Spleen (tissue), 13 donors: ENCODE measurements at places on chromosomes 13 and 19. TPM values are rescaled to one million over a fixed set of nuclear protein-coding genes. Genes with fewer than 3 reads are reported as not detected.
A peak's percentile ranks its signal among the peaks of the same experiment; 100 is the strongest.

Gene FAM83E
- not detected for total RNA-seq

Gene NANOS3
- total RNA-seq, result not detected

DNA sequence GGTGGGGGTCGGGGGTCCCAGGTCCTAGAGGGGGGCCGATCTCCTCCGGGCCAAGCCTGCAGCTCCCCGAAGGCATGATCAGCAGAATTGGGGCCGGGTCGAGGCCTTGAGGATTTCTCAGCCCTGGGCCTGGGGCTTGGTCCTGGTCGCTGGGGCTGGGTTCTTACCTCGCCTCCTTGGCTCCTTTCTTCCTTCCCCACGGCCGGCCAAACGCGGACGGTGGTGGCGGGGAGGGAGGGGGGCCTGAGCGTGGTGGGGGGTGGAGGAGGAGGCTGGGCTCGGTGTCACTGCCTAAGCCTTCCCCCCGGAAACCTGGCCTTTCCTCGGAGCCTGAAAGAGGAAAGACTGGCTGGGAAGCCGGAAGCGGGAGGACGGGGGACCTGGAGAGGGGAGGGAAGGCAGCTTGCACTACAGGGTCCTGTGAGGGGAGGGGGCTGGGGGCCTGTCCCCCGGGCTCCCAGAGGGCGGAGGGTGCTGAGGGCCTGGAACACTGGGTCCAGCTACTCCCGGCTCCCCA, at the start of gene ZNF579:
TSS of gene ZNF579 (minus strand) at position 221 of the 517 bp plus-strand sequence. CDS start 1,209 bp downstream, outside the sequence.
- peak within 1 kb of the TSS; percentile 62 for H3K4me3 ChIP-seq
- DNase-seq, result peak; percentile 89
- H3K4me1 ChIP-seq, result peaks cover 33% of the 10 kb centered on the region
- H3K36me3 ChIP-seq, result peaks cover 28% of the 10 kb centered on the region

GRCh38 chr19:13398780-13399726, 107.2 kb downstream of the CACNA1A start:
- no peaks in the 10 kb centered on the region for H3K36me3 ChIP-seq
- no peak overlapping the region for H3K27ac ChIP-seq
- no peaks in the 10 kb centered on the region for H3K4me1 ChIP-seq
- no peak overlapping the region for H3K4me3 ChIP-seq
- peaks cover 25% of the 10 kb centered on the region for H3K27me3 ChIP-seq

DNA sequence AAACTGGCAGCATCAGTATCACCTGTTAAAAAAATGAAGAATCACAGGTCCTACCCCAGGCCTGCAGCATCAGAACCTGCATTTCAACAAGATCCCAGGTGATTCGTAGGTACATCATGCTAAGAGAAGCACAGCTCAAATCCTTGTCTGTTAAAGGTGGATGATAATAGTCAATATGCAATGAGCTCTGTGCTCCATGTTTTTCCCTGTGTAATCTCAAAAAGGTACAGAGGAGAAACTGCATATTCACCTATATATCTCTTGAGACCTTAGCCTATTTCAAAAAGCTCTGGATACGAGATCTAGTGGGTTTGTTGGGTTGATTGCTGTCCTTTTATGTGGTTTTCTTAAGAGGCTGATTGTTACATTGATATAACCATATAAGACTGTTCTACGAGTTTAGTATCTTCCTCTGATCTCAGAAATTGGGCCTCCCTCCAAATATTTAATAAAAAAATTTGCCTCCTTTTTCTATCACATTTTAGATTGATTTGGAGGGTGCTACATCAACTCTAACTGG, 148.9 kb downstream of the DCT start:
- H3K4me1 ChIP-seq, result peaks cover 38% of the 10 kb centered on the region
- H3K36me3 ChIP-seq, result no peaks in the 10 kb centered on the region
- no peak overlapping the region for H3K27ac ChIP-seq

GRCh38 chr19:40355975-40356680, 7.6 kb downstream of the PLD3 start:
- DNase-seq, result peak; percentile 21
- no peak overlapping the region for H3K4me3 ChIP-seq
- H3K27ac ChIP-seq, result no peak overlapping the region
- no peaks in the 10 kb centered on the region for H3K27me3 ChIP-seq

Gene PRSS57
- total RNA-seq, result 2.5 TPM

- no peak overlapping the region for H3K27ac ChIP-seq
- DNase-seq, result no peak
- H3K4me3 ChIP-seq, result no peak overlapping the region
- no peaks in the 10 kb centered on the region for H3K36me3 ChIP-seq
- no peaks in the 10 kb centered on the region for H3K4me1 ChIP-seq
- H3K27me3 ChIP-seq, result no peaks in the 10 kb centered on the region
Observed at GRCh38 chr13:66859934-66860877, 369.9 kb downstream of the PCDH9 start.

DNA sequence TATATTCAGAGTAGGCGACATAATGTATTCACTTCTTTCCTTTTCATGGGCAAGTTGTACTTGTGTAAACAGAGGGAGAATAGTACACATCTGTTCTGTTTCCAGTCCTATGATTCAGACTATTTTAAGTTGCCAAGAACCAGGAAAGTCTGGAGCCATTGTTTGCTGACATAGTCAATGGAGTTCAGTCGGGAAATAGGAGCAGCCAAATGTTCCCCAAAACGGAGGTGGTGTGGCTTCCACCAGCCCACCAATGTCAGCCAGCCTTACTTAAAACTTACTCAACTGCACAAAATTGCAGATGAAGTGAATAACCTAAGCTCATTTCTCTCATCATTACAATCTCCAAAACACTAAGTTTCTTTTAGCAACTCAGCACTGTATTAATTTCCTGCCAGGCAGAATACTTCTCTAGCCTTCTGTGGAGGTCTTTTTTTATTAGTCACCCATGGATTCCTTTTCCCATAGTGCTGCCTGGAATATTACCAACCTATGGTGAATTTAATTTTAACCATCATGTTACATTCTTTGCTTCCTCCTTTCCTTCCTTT, 22.3 kb upstream of the CSNK1A1L start:
- H3K4me3 ChIP-seq, result no peak overlapping the region
- H3K27me3 ChIP-seq, result no peaks in the 10 kb centered on the region
- H3K36me3 ChIP-seq, result no peaks in the 10 kb centered on the region
- H3K27ac ChIP-seq, result no peak overlapping the region

DNA sequence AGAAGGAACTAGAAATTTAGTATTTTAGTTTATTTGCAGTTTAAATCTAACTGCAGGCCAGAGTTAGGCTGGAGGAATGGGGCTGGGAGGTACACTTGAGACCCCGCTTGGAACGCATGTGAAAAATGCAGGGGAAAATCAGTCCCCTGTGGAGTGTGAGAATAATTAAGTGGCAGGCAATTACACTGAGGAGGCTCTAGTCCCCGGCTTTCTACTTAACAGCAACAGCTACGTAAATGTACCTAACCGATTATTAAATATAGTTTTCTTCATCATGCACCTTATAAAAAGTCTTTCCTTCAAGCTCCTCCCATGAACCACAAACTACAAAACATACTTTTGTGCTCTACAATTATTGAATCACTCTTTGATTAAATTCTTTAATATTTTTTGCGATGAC, 804 bp downstream of the ZNF708 start:
- no peaks in the 10 kb centered on the region for H3K27me3 ChIP-seq
- peaks cover 37% of the 10 kb centered on the region for H3K36me3 ChIP-seq
- no peak for DNase-seq
- peaks cover 11% of the 10 kb centered on the region for H3K4me1 ChIP-seq

Gene ESD
- 61.5 TPM for total RNA-seq

Gene KLK4
- not detected for total RNA-seq

Gene GNG7
- total RNA-seq, result 19.4 TPM

Gene ZNF565
- total RNA-seq, result 4.4 TPM

DNA sequence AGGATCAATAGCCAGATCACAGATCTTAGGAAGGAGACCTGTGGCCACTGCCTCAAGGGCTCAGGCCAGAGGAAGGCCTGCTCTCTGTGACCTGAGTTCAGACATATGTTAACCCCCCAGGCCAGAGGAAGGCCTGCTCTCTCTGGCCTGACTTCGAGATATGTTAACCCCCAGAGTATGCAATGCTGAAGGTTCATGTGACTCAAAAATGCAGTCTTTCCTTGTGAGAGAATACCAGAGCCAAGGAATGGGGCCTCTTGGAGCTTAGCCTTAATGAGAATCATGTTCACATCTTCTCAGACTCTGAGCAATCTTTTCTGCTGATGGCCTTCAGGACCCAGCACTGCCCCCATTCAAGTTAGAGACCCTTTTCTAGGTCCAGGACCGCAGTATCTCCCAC, 36.7 kb downstream of the MBNL2 start:
- H3K36me3 ChIP-seq, result no peaks in the 10 kb centered on the region
- peaks cover 14% of the 10 kb centered on the region for H3K4me1 ChIP-seq
- DNase-seq, result no peak
- no peak overlapping the region for H3K27ac ChIP-seq
- no peaks in the 10 kb centered on the region for H3K27me3 ChIP-seq

Gene TBCB
- total RNA-seq, result 120 TPM

DNA sequence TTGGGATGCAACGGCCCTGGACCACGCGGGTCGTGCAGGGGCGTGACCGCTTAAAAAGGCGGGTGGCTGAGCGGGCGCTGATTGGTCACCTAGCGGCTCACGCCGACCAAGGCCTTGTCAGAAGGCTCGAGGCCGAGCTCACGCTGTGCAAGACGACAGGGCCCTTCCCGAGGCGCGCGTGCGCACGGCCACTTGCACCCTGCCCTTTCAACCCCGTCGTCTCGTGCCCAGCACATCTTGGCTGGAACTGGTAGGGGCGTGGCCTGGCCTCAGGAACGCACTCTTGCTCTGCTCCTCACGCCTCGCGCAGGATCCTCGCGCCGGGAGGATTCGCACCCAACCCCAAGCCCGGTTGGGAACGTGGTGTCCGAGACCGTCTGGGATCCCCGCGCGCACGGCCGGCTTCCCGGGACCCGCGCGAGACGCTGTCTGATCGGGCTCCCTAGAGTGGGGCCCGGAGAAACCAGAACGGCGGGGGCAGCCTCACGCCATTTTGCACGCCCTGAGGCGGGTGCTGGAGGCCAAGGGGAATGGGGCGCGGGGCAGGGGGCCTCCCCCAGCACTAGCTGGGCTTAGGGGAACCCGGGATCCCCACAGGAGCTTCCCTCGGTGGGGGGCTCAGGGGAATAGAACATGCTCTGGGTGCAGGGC, at the start of gene MEIOSIN:
TSS of gene MEIOSIN (plus strand) at position 280 of the 651 bp plus-strand sequence. CDS start 1,938 bp downstream, outside the sequence.
- DNase-seq, result peak; percentile 76
- H3K4me3 ChIP-seq, result no peak within 1 kb of the TSS
- no peaks in the 10 kb centered on the region for H3K27me3 ChIP-seq
- no peak within 1 kb of the TSS for H3K27ac ChIP-seq
- no peaks in the 10 kb centered on the region for H3K36me3 ChIP-seq
- peaks cover 19% of the 10 kb centered on the region for H3K4me1 ChIP-seq

Gene APC2
- 0.07 TPM for total RNA-seq

Gene PRR12
- total RNA-seq, result 34.6 TPM

GRCh38 chr13:91185294-91185863, 162.1 kb upstream of the MIR17HG start:
- H3K36me3 ChIP-seq, result no peaks in the 10 kb centered on the region
- H3K4me1 ChIP-seq, result no peaks in the 10 kb centered on the region
- no peak for DNase-seq
- no peak overlapping the region for H3K27ac ChIP-seq
- no peak overlapping the region for H3K4me3 ChIP-seq

Gene CGB2
- not detected for total RNA-seq

- H3K4me3 ChIP-seq, result no peak overlapping the region
- H3K27me3 ChIP-seq, result no peaks in the 10 kb centered on the region
- H3K4me1 ChIP-seq, result peaks cover 21% of the 10 kb centered on the region
- DNase-seq, result no peak
- H3K27ac ChIP-seq, result no peak overlapping the region
Observed at GRCh38 chr13:80441968-80442367, 101.0 kb upstream of the SPRY2 start.
